A549 treated with RU486 at 1 μM for 4 hours (cell line): ENCODE measurements at places on chromosomes 4 and X. TPM values are rescaled to one million over a fixed set of nuclear protein-coding genes. Genes with fewer than 3 reads are reported as not detected.

The RPA4 gene
- total RNA-seq = 0.20 to 0.34 TPM (median 0.25 TPM) in 5 replicates

The MTHFD2L gene
- total RNA-seq = 6.5 to 10.6 TPM (median 9.3 TPM) in 5 replicates

The ANOS1 gene
- total RNA-seq = 0.02 to 0.23 TPM (median 0.06 TPM) in 4 of 5 replicates, not detected in the other

The MAP7D2 gene
- total RNA-seq = 5.5 to 6.5 TPM (median 6.0 TPM) in 5 replicates

The NRK gene
- total RNA-seq = not detected in 5 replicates

The H2BW1 gene
- total RNA-seq = not detected in 5 replicates

The TKTL1 gene
- not detected in 5 replicates for total RNA-seq

The PFKFB1 gene
- 0.10 TPM in 1 of 5 replicates, not detected in the others for total RNA-seq

The AKAP4 gene
- total RNA-seq = not detected in 5 replicates

The CENPVL2 gene
- not detected in 5 replicates for total RNA-seq

The GAK gene
- total RNA-seq = 31.9 to 52.0 TPM (median 45.8 TPM) in 5 replicates

The HPGDS gene
- not detected in 5 replicates for total RNA-seq

The TMSB15C gene
- 0.07 to 0.47 TPM (median 0.23 TPM) in 4 of 5 replicates, not detected in the other for total RNA-seq

The FDCSP gene
- total RNA-seq = not detected in 5 replicates

The DNASE1L1 gene
- total RNA-seq = 20.6 to 30.0 TPM (median 26.9 TPM) in 5 replicates

The RBM46 gene
- not detected in 5 replicates for total RNA-seq

The TRMT2B gene
- 12.9 to 15.5 TPM (median 15.0 TPM) in 5 replicates for total RNA-seq

The MOB1B gene
- 3.5 to 7.1 TPM (median 6.9 TPM) in 5 replicates for total RNA-seq

The MAP3K15 gene
- total RNA-seq = 1.4 to 2.1 TPM (median 1.7 TPM) in 5 replicates

The ATOH1 gene
- total RNA-seq = not detected in 5 replicates

The PAGE5 gene
- total RNA-seq = not detected in 5 replicates

The ADH6 gene
- 0.09 TPM in 1 of 5 replicates, not detected in the others for total RNA-seq

The TMEM144 gene
- total RNA-seq = 1.7 to 4.5 TPM (median 3.4 TPM) in 5 replicates

The SPANXB1 gene
- 1.2 to 3.8 TPM (median 1.9 TPM) in 5 replicates for total RNA-seq

The ASB9 gene
- 19.5 to 25.1 TPM (median 20.8 TPM) in 5 replicates for total RNA-seq

The MSX1 gene
- 6.7 to 13.9 TPM (median 13.2 TPM) in 5 replicates for total RNA-seq

The ARHGAP10 gene
- total RNA-seq = 14.4 to 16.7 TPM (median 15.6 TPM) in 5 replicates
